ENCODE measurements at places on chromosomes 11 and 22.

- DNase-seq = no peak
These were observed 14.2 kb upstream of the APOA1 start for GRCh38 chr11:116851626-116852025.

GRCh38 chr22:31840585-31840984, 86.8 kb downstream of the DEPDC5 start:
- DNase-seq = no peak

DNA sequence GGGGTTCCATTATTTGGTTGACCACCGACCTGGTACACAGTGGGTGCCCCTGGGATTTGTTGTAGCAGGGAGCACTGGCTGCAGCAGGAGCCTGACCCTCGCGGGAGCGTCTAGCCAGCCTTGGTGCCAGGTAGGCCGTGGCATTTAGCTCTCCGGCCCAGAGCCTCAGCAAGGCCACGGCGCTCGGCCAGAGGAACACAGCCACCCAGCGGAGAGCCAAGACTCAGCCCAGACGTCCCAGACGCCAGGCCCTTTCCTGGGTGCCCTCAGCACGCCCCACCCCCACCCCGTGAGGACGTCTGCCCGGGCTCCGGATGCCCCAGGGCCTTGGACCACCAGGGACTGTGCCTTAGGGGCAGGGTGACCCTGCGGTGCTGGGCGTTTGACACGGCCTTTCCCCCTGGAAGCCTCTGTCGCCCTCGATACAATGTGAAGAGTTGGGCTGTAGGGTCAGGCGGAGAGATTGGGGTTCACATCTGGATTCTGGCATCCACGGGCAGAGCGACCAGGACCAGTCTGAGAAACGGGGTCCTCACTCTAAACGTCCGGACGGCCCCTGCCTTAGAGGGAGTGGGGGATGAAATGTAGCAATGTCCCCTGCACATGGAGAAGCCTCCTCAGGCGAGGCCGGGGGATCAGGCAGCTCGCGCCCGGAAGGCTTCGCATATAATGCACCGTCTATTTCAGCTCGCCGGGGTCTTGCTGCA, 99.2 kb upstream of the FGF3 start:
- no peak for DNase-seq

DNA sequence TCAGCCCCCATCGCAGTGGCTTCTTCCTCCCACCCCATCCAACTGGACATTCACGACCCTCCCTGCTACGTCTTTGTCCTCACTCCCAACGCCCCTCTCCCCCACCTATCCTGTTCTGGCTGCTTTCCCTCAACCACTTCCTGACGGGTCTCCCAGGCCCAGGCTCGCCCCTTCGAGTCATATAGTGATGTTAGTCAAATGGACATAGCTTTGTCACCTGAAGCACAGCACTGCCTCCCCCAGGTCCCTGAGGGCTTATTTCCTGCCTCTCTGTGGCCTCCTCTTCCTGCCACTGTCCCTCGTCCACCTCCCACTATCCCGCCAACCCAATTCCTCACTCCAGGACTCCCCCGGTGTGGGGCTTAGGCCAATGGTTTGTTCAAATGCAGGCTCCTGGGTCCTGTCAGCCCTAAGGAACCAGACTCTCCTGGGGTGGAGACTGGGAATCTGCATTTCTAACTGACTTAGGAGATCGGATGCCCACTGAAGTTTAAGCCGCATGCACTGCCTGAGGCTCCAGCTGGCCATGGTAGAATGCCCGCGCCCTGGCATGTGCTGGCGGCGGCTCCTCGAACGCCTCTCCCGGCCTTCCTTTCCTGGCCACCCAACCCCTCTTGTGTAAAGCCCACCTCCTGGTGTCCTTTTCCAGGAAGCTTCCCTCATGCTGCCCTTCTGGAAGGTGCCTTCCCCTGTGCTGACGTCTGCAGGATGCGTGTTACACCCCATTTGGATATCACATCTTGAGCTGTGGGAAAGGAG, 18.3 kb downstream of the SUN2 start:
- no peak for DNase-seq

- DNase-seq = no peak
These were observed 31.1 kb downstream of the UQCR10 start for GRCh38 chr22:29798318-29798717.

- DNase-seq = no peak
These were observed 66.9 kb upstream of the TCF20 start for GRCh38 chr22:42337356-42337755.

DNA sequence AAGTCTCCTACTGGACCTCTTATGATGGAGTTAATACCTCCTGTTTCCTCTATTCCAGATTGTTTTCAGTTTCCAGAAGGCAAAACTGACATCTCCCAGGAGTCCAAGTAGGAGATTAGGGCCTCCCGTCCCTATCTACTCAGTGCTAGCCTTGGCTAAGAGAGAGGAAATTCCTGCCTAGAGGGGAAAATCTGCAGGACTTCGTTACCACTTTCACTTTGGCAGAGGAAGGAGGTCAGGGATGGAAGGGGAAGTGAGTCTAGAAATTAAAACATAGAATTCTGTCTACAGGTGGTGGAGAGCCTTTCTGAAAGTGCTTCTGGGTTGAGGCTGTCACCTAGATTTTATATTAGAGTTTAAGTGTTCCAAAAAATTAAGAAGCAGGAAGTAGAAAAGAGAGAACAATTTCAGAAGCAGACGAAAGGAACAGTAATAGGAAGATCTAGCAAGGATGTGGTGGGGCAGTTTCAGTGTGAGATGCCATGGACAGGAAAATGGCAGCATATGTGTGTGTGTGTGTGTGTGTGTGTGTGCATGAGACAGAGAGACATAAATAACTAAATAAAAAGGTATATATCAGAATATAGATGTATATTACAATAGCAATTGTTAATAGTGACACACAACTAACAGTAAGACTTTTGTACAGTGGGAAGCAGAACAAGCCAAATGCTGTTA, 2.4 kb upstream of the TRIM68 start:
- DNase-seq = no peak

DNA sequence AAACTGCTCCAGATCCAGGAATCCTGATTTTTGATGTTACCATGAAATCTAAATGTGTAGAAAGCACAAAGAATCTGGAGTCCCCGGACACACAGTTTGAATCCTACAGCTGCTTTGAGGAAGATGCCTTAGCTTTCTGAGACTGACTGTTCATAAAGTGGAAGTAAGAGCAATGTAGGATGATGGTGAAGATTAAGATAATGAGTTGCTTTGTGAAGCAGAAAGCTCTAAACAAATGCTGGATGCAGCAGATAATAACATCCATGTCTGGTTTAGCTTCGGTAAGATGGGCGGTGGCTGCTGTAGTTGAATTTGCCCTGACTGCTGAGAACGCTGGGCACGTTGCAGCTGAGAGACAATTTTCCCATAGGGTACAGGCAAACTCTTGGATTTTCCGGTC, 20.1 kb downstream of the OVOL1 start:
- no peak for DNase-seq

DNA sequence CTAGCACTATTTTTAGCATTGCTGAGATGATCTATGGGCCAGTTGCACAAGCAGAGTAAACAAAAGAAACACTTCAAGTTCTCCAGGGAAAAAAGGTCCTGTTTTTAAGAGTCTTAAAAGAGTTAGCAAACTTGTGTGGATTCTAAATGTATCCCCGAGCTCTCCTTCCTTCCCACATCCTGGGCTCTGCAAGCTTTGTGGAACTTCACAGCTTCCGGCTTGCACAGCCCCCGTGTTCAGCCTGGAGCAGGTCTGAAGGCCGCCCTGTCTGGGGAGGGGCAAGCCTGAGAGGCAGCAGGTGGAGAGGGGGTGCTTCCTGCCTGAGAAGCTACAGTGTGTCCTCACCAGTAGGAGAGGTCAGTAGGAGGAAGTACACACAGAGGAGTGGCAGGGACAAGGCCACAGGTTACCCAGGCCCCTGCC, 35.1 kb upstream of the SUSD2 start:
- no peak for DNase-seq

GRCh38 chr11:73539506-73540084, 58.3 kb downstream of the FAM168A start:
- DNase-seq = no peak

DNA sequence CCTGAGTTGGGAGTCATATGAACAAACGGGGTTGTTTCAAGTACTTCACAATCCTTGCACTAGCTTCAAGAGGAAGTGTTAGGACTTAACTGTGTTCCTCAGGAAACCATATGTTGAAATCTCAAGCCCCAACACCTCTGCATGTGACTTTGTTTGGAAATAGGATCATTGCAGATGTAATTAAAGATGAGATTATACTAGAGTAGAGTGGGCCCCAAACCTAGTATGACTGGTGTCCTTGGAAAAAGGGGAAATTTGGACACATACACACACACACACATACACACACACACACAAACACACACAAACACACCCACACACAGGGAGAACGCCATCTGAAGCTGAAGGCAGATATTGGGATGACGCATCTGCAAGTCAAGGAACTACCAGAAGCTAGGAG, 6.4 kb upstream of the CEP295 start:
- DNase-seq = no peak

DNA sequence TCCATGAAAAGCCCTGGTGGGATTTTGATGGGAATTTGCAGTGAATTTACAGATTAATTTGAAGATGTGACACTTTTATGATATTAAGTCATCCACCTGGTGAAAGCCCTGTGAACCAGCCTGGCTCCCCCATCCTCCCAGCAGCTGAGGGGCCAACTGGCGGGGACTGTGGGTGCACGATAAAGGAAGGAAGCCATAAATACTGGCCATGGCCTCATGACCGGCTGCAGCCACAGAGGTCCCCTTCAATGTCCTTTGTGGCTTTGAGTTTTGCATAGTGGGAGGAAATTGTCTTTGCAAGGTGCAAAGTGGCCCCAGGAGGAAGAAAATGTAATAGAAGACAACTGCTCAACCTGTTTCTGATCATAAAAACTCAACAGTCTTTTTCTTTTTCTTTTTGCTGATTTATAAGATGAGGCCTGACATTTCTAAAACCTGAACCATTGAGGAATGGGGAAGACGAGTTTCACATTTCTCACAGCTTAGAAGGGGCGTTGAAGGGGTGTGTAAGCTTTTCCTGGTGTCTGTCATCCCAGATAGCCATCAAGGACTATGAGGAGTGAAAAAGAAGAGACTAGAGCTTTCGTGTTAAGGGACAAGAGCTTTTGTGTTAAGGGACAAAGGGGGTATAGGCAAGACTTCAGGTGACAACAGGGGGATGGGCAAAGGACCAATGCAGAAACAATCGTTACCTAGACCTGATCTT, 6.3 kb upstream of the NDUFV1 start:
- no peak for DNase-seq

DNA sequence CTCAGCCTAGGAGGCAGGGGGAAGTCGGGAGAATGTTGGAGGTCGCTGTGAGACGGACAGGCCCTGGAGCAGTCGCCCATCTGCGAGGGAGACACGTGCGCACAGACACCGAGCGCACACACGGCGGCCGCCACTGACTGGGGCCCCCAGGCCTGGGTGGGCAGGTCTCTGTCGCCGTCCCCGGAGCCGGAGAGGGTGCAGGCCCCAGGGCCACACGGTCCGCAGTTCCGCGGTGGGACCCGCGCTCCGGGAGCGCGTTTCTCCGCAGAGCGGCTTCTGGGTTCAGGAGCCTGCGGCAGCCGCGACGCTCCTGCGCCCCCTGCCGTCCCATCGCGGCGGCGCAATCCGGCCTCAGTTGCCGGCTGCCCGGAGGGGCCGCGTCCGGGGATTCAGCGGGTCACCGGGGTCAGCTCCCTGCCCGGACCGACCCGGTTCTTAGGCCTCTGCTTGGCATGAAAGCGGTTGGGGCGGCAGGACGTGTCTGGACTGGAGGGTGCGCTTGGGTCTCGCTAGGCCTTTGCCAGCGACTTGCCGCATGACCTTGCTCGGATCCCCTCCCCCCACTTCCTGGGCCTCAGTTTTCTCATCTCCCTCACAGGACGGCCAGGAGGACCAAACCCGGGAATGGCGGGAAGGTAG, 31.2 kb downstream of the PDE2A start:
- DNase-seq = no peak

GRCh38 chr11:45643598-45644260, 21.7 kb downstream of the CHST1 start:
- no peak for DNase-seq

DNA sequence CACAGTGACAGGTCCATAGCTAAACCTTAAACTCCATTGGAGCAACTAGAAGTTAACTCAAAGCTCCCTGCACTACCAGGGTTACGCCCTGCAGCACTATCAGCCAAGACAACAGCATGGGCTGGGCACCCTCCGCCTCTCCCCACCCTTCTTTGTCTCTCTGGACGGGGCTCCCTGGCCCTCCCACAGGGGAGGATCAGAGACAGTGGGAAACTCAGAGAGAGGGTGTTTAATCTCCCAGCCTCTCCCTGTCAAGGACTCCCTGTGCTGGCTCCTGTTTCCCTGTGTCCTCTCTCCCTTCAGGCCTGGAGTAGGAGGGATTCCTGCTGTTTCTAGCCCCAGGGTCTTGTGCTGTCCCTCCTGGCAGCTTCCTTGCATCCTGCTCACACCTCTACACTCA, 56.9 kb upstream of the CSNK2A3 start:
- no peak for DNase-seq

DNA sequence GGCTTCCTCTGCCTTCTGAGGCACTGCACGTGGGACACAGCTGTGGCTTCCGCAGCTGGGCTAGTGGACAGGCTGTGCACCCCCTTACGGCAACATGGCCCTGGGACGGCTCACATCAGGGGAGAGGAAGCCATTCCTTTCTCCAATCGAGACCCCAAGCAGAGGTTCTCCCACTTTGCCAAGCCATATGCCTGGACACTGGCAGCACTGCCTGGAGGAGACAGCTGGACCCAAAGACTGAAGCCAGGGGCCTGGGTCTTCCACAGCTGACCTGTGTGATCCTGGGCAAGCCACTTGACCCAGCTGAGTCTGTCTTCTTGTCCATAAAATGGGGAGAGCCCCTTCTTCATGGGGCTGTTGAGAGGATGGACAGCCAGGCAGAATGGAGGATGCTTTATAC, 65.4 kb downstream of the SHISAL1 start:
- DNase-seq = no peak

GRCh38 chr11:122137078-122137793, 21.2 kb upstream of the BLID start:
- DNase-seq = no peak

GRCh38 chr22:19466126-19466716, 12.8 kb downstream of the UFD1 start:
- no peak for DNase-seq

DNA sequence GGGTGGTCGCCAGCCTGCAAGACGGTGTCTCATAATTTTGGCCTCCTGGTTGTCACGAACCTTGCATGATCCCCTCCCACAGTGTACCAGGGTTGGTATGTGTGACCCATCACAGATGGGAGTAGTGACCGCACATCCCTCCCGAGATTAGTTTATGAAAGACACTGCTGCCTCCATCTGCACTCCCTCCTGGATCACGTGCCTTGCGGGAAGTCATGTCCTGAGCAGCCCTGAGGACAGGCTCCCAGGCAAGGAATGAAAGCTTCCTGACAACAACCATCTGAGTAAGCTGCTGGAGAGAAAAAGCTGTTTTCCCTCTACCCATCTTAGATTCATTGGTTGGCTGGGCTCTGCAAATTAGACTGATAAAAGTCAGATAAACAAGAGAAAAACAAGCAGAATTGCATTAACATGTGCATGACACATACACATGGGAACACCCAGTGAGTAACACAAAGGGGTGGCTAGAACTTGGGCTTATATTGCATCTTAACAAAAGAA, 14.4 kb upstream of the PAMR1 start:
- no peak for DNase-seq
